Myocyte (in vitro differentiated cells): ENCODE measurements at places on chromosomes 16 and 17. TPM values are rescaled to one million over a fixed set of nuclear protein-coding genes. Genes with fewer than 3 reads are reported as not detected.

The CDH8 gene
- total RNA-seq: 13.6 and 38.7 TPM in 2 replicates

The WNT3 gene
- 0.86 and 1.9 TPM in 2 replicates for total RNA-seq

The RPRML gene
- total RNA-seq: 1.3 and 2.5 TPM in 2 replicates

The SPATA22 gene
- total RNA-seq: not detected in 2 replicates

The TBC1D26 gene
- 0.05 TPM in 1 of 2 replicates, not detected in the other for total RNA-seq

The PMP22 gene
- total RNA-seq: 31.3 and 32.8 TPM in 2 replicates

The PHOSPHO1 gene
- 12.0 and 22.4 TPM in 2 replicates for total RNA-seq

The HSD17B1 gene
- 0.56 and 0.88 TPM in 2 replicates for total RNA-seq

The TP53TG3 gene
- total RNA-seq: 0.80 TPM in 1 of 2 replicates, not detected in the other

The KRTAP4-9 gene
- total RNA-seq: not detected in 2 replicates

The TMEM186 gene
- 3.8 and 5.9 TPM in 2 replicates for total RNA-seq

The CPHXL2 gene
- total RNA-seq: not detected in 2 replicates

The KRT28 gene
- total RNA-seq: not detected in 2 replicates

The SCN4A gene
- 99.4 and 105 TPM in 2 replicates for total RNA-seq

The MILR1 gene
- total RNA-seq: 14.5 and 21.3 TPM in 2 replicates

The CTRB1 gene
- total RNA-seq: 3.4 and 4.5 TPM in 2 replicates

The TLCD2 gene
- 1.7 and 1.8 TPM in 2 replicates for total RNA-seq

The COQ9 gene
- total RNA-seq: 91.8 and 115 TPM in 2 replicates
